ENCODE measurements at places on chromosomes 2 and 18.
A peak's percentile ranks its signal among the peaks of the same experiment; 100 is the strongest.

GRCh38 chr2:42132191-42132965 is 36.8 kb upstream of the EML4 start:
- DNase-seq = no peak

- DNase-seq = no peak
Observed at GRCh38 chr18:79779700-79780190, 18.0 kb upstream of the KCNG2 start.

DNA sequence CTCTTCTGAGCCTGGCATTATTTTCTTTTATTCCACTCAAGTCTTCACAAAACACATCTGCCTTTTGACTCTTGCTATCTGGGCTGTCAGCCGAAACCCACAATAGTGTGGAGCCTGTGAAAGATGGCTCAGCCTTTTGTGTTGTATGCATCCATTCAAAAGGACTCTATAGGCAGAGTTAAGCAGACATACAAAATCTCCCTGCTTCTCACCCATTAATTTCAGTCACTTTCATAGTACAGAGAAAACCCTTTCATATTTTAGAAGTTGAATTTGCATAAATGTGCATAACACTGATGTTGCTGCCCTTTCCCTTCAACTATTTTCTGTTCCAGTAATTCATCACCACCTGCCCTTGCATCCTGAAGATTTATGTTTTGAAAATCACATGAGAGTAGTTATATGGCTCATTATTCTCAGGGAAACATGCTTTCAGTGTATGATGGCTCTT is 154.6 kb downstream of the EVA1A start:
- no peak for DNase-seq

- peak; percentile 26 for DNase-seq
Observed at GRCh38 chr2:170434900-170435621, 257.1 kb downstream of the MYO3B start.

DNA sequence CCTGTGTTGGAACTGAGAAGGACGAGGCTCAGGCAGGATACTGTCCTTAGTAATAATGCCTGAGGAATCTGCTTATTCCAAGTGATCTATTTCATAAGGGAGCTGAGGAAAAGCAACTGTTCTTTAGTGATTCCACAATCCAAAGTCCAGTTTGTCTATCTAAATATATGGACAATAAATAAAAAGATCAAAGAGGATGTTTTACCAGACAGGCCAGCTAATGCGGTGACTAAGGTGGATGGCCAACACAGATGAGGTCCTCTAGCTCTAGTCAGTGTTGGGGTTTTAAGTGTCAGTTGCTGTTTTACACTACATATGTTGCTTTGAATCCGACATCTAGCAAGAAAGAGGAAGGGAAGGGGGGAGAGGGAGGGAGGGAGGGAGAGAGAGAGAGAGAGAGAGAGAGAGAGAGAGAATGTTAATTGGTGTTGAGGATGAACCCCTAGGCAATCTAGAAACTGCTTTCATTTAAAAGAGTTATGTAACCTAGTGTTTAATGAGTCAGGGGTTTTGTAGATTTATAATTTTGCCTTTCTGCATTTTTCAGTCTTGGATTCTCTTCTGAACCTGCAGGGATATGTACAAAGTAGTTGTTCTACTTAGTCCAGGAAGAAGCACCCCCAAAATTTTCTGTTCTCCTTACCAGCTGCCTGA is 27.0 kb upstream of the SCN1A start:
- DNase-seq = no peak

GRCh38 chr2:74316627-74317295 is 26.5 kb downstream of the SLC4A5 start:
- peak; percentile 83 for DNase-seq

GRCh38 chr2:38494394-38494793 is 108.3 kb downstream of the HNRNPLL start:
- DNase-seq = no peak

GRCh38 chr2:172674034-172674967 is 61.3 kb upstream of the RAPGEF4 start:
- peak; percentile 78 for DNase-seq

- DNase-seq = peak; percentile 94
Observed at GRCh38 chr2:231680285-231680991, 27.9 kb upstream of the PTMA start.

DNA sequence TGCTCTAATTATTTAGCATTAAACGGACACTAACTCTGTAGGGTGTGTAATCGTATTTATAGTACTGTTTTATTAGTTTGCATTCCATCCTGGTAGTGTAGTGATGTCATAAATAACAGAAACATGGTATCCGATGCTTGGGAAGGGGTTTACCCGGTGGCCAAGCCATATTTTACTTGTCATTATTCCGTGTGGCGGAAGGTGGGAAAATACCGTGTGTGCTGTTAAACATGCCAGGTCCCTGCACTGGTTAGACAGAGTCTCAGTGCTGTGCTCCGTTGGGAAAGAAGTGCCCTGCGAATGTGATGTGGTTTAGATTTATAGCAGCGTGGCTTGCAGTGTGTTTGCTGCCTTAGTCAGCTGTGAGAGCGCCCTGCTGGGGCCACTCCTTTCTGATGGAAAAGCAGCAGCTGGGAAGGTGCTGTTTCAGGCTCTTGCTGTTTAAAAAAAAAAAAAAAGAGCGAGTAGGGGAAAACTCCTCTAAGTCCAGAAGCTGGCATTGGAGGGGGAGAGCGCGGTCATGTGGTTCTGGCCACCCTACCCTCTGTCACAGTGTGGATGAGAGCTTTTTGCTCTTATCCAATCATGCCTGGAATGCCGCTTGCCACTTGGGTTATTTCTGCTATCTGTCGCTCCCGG is 211.0 kb downstream of the NEDD4L start:
- DNase-seq = peak; percentile 63

DNA sequence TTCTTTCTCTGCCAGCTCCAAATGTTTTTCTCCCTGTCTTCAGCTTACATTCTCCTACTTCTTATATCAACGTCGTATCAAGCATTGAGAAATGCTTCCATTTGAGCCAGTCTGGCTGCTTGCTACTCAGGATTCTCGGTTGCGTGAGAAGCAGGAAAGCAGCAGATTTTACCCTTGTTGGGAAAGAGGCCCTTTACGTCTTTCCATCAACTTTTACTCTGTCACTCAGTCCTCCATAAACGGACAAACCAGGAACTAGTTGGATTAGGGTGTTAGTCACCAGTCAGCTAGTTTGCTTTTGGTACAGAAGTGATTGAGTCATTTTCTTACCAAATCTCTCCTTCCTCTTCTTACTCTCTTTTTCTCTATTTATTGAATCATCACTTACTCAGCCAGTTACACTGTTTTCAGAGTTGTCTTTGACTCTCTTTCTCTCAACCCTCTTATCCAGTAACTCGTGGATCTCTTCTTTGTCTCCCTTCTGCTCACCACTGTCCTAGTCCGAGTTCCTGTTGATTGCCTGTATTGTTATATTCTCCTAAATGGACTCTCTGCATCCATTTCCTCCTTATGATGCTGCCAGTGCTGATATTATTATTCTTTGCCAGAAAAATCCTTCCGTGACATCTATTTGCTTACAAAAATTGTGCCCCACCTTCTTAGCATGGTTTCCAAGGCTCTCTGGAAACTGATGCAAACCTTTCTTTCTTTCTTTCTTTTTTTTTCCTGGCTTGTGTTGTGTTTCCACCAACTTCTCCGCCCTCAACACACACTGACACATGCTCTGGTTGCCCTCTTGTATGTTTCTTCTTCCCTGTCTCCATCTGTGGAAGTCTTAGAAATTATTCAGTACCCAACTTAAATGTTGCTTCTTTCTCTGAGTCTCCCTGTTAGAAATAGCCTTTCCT is 61.5 kb downstream of the VRK2 start:
- no peak for DNase-seq

GRCh38 chr2:46748121-46748520 is 167.5 kb downstream of the MCFD2 start:
- DNase-seq = no peak

GRCh38 chr2:179274749-179275148 is 10.1 kb upstream of the SESTD1 start:
- no peak for DNase-seq

GRCh38 chr2:3325458-3326181 is 52.0 kb downstream of the EIPR1 start:
- DNase-seq = no peak

GRCh38 chr2:199136242-199136641 is 321.5 kb downstream of the SATB2 start:
- DNase-seq = no peak

DNA sequence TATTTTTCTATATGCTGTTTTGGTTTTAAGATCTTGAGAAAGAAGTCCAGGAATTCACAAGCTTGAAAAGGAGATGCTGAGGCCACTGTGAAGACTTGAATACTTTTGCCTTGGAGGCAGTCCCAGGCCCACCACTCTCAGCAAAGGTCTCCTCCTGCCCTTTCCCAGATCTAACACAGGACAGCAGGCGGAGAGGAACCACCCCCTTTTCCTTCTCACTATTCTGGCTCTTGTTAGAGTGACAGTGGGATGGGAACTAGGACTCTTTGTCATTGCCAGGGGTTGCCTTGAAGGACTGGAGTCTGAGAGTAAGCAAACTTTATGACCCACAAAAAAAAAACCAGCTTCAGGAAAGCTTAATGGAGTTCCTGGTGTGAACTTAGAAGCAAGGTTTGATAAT is 54.7 kb downstream of the E2F6 start:
- DNase-seq = peak; percentile 44

DNA sequence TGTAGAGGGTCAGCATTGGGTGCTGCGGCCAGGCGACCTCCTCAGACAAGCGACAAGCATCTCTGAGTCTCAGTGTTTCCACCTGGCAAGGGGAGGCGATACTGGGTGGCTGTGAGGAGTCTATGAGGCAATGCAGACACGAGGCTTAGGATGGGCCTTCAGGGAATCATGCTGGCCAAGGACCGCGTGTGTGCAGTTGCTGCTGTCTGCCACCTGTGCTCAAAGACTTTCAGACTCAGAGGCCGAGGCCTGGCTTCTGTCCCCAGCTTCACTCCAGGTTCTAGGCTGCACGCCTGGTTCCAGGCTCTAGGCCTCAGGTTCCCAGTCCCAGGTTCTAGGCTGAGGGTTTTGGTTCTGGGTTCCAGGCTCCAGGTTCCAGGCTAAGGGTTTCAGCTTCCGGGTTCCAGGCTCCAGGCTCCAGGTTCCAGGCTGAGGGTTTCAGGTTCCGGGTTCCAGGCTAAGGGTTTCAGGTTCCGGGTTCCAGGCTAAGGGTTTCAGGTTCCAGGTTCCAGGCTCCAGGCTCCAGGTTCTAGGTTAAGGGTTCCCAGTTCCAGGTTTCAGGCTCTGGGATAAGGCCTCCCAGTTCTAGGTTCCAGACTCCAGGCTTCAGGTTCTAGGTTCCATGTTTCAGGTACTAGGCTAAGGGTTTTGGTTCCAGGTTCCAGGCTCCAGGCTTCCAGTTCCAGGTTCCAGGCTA is 14.8 kb downstream of the LRRFIP1 start:
- peak; percentile 35 for DNase-seq

DNA sequence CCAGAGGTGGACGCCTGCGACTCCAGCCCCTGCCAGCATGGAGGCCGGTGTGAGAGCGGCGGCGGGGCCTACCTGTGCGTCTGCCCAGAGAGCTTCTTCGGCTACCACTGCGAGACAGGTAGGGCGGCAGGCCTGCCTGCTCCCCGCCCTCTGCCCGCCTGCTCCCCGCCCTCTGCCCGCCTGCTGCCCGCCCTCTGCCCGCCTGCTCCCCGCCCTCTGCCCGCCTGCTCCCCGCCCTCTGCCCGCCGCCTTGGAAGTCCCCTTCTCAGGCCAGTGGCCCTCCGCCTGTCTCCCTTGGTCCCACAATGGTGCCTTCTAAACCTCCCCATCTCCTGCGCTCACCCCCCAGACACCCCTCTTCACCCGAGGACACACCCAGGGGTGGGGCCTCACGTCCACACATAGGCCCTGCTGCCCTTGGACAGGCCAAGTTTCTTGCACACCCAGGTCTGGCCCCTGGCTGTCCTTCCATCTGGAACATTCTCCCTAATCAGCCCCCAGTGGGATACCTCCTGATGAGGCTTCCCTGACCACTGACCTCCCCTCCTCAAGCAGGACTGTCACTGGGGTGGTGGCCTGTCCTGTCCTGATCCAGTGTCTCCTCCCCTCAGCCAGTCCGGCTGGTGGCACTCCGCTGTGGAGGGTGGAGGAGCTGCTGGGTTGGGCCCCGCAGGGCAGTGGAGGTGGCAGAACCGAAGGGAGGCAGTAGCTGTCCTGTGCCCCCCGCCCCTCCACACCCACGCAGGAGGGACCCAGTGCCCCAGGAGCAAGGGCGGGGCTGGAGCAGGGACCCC is 37.9 kb downstream of the MTERF4 start:
- peak; percentile 23 for DNase-seq

- DNase-seq = no peak
Observed at GRCh38 chr18:69978732-69979715, 31.4 kb upstream of the CD226 start.

DNA sequence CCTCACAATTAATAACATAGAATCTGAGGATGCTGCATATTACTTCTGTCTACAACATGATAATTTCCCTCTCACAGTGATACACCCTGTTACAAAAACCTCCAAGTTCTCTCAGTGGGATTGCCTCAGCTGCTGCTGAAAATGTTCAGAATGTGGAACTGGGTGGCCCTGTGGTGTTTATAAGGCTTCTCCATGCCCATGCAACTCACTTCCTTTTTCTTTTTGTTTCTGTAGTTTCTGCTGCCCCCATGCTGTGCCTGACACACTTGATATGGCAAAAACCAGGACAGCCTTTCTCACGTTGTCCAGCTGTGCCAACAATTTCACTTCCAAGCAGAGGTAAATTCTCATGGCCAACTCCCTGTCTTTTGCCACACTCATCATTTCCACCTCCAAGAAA is 206.2 kb downstream of the RPIA start:
- no peak for DNase-seq

- no peak for DNase-seq
Observed at GRCh38 chr2:207482630-207483029, 47.1 kb upstream of the CREB1 start.

DNA sequence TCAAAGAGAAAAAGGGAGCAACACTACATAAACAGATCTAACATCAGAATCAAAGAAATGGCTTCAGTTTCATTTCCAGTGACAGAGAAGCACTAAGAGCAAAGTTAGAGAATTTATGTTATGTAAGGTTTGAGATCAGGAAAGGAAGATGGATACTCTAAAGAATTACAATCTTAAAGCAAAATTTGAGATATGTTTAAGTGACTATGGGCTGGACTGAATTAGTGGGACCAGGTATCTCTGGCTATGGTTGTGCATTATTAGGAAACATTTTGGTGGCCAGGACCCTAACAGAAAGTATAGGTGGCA is 208.2 kb downstream of the CCDC178 start:
- DNase-seq = no peak

DNA sequence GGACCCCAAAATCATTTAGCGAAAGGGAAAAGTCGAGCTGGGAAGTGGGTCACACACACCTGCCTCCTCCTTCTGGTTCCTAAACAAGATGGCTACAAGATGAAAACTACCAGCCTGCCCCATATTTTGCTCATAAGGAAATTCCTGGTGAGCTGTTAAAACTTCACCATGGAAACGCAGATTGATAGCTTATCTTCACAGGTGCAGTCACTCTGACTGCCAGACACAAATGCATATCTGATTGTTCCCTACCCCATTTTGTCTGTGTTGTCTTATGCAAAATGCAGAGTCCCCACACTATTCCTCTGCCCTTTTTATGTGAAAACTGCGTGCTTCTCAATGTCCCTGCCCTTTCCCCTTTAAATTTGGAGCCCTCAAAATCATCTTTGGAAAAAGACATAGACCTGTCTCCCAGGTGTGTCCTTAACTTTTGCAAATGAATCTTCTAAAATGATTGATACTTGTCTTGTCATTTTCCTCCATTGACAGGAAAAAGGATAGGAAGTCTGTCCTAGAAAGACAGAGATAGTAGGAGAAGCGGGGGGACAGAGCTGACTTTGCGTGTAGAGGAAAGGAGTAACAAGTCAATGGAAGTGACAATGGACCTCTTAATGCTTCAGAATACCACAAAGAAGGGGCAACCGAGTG is 38.9 kb upstream of the THOC1 start:
- DNase-seq = peak; percentile 80

Measured in mesendoderm (in vitro differentiated cells).